ENCODE measurements at places on chromosomes 3 and 15.
A peak's percentile ranks its signal among the peaks of the same experiment; 100 is the strongest.

DNA sequence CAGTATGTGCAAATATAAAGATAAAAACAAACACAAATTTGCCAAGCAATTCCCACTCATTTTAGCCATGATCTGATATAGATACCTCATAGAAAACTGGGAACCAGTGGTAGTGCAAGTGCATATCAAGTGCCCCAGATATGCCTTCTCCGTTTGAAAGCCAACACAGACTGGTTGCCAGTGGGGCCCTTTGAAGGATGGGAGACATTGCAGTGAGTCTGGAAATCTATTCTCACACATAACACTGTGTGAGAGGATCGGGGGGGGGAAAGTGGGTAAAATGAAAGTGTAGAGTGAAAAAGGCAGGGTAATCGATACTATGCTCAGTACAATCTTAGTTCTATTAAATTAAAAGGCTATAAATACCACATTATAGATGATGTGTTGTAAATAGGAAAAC lies 83.0 kb downstream of the CBLB start:
- no peak overlapping the region for H3K27ac ChIP-seq
- DNase-seq = no peak
- H3K4me1 ChIP-seq = peaks cover 24% of the 10 kb centered on the region
- no peaks in the 10 kb centered on the region for H3K27me3 ChIP-seq
- peaks cover 4% of the 10 kb centered on the region for H3K36me3 ChIP-seq

DNA sequence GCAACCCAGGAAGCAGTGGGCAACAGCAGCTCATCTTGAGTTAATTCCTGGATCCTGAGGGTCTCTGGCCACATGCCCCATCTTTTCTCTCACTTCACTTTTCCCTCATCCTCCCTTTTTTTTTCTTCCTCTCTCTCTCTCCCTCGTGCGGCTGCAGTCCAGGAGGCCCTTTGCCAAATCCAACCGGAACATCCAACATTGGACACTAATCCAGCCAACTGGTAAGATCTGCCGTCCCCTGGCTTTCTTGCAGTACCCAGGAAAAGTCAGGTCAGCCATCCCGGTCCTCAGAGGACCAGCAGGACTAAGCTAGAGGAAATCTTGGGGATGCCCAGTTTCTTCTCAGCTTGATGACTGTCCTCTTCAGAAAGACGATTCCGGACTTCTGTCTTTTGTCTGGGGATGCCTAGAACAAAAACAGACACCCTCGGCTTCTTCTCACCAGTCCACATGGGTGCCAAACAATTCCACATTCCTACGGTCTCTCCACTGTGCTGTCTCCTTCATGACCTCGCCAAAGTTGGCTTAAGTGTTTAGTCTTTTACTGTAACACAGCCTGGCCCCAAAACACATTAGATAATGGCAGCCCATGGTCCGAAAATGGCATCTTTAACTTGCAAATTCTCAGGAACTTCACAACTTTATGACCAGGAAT lies 115.6 kb downstream of the GSK3B start:
- H3K4me1 ChIP-seq = peaks cover 32% of the 10 kb centered on the region
- H3K36me3 ChIP-seq = peaks cover 37% of the 10 kb centered on the region
- DNase-seq = no peak
- no peaks in the 10 kb centered on the region for H3K27me3 ChIP-seq
- H3K27ac ChIP-seq = no peak overlapping the region

DNA sequence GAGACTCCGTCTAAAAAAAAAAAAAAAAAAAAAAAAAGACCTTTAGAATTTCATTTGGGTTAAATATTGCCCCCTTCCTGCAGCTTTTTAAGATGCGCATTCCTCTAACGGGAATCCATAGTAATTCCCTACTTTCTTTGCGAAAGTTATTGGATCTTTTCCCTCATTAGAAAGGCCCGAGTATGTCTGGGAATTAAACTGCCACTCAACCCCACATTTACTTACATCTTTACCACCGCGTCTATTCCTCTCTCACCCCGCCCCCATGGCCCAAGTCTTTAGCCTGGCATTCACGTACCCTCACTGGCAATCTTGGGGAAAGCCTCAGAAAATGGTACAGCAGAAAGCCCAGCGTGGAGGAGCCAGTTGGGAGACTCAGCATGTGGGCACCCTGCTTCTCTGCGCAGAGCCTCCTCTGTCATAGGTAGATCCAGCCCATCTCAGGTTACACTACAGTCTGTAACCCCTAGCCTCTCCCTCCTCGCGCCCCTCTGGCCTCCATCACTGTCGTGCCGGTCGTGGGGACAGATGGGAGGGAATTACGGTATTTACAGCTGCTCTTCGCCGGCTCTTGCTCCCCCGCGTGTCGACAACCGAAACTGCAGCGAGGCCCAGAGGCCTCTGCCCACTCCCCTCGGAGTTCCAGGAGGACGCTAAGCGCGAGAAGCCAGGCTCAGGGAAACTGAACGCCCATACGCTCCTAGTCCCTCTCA lies 6.4 kb upstream of the ANKDD1A start:
- DNase-seq = peak; percentile 74
- peak overlapping the region; percentile 24 for H3K27ac ChIP-seq
- peak overlapping the region; percentile 75 for H3K4me3 ChIP-seq
- H3K4me1 ChIP-seq = peaks cover 24% of the 10 kb centered on the region
- peaks cover 6% of the 10 kb centered on the region for H3K27me3 ChIP-seq

DNA sequence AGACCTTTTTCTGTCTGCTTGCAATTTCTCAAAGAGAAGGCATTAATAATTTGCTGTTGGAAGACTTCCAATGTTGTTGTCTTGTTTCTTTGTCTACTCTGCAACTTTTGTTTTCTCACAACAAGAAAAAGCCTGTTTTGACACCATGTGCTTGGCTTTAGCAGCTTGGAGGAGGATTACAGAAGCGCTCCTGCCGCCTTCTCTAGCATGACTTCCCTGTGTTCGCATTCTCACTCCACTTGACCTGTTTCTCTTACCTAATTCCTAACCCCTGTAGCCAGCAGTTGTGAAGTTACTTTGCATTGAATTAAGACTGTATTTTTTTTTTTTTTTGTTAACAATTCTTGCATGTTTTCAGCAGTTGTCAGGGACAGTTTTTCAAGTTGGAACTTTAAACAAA lies 235.3 kb upstream of the GOLIM4 start:
- H3K27ac ChIP-seq = no peak overlapping the region
- H3K27me3 ChIP-seq = no peaks in the 10 kb centered on the region
- H3K36me3 ChIP-seq = no peaks in the 10 kb centered on the region
- H3K4me1 ChIP-seq = no peaks in the 10 kb centered on the region
- H3K4me3 ChIP-seq = no peak overlapping the region
- no peak for DNase-seq

DNA sequence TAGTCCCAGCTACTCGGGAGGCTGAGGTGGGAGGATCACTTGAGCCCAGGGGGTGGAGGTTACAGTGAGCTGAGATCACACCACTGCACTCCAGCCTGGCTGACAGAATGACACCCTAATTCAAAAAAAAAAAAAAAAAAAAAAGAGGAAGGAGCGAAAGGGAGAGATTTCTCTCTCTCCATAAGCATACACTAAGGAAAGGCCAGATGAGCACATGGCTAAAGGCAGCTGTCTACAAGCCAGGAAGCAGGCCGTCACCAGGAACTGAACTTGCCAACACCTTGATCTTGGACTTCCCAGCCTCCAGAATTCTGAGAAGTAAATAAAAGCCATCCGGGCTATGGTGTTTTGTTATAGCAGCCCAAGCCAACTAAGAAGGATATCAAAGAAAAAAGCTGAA lies 7.5 kb downstream of the SRGAP3 start:
- H3K36me3 ChIP-seq = peaks cover 3% of the 10 kb centered on the region
- H3K27ac ChIP-seq = no peak overlapping the region
- DNase-seq = no peak

DNA sequence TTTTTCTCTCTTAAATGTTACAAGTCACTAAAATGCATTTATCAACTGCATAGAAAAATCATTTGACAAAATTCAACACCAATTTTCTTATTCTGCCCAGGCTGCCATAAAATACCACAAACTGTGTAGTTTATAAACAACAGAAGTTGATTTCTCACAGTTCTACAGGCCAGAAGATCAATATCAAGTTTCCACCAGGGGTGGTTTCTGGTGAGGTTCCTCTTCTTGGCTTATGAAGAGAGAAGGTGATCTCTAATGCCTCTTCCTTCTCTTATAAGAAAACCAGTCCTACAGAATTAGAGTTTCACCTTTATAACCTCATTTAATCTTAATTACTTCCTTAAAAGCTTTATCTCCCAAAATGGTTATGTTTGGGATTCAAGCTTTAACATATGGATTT lies 10.9 kb upstream of the CD200R1L start:
- H3K36me3 ChIP-seq = peaks cover 2% of the 10 kb centered on the region
- H3K4me3 ChIP-seq = peak overlapping the region; percentile 24
- peaks cover 29% of the 10 kb centered on the region for H3K4me1 ChIP-seq
- no peak for DNase-seq
- H3K27ac ChIP-seq = peak overlapping the region; percentile 35
- H3K27me3 ChIP-seq = no peaks in the 10 kb centered on the region

- no peaks in the 10 kb centered on the region for H3K27me3 ChIP-seq
- H3K36me3 ChIP-seq = peaks cover 43% of the 10 kb centered on the region
- peaks cover 55% of the 10 kb centered on the region for H3K4me1 ChIP-seq
- no peak overlapping the region for H3K4me3 ChIP-seq
These were observed 101.0 kb downstream of the OSBPL10 start for GRCh38 chr3:31880020-31880419.

DNA sequence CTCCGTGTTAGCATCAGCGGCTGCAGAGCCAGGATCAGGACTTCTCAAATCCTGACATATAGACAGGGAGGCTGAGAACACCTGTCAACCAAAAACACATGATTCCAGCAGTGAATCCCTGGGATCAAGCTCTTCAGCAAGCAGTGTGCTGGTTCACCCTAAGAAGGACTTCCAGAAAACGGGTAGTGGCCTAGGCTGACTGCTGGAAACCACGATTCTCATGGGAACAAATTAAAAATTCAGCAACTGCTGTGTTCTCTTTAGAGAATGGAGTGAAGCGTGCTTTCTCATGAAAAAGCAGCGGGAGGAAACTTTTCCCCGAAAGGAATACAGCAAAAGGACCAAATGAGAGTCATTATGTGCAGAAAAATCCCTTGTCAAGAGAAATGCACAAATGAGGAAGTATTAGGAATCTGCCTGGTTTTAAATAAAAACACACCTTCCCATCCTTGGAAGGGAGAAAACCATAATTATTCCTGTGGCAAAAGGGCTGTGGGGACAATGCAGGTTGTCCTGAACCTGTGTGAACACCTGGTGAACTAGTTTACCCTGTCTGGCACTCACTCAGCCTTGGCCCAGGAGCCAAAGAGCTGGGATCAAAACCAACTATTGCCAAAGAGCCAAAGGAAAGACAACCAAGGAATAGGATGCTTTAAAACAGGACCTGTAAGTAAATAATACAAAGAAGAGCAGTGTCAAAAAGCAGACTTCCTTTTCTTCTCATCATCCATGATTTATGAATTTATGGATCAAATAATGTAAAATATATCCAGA lies 13.4 kb downstream of the IL12A start:
- no peaks in the 10 kb centered on the region for H3K36me3 ChIP-seq
- H3K4me3 ChIP-seq = no peak overlapping the region
- no peak overlapping the region for H3K27ac ChIP-seq
- peaks cover 3% of the 10 kb centered on the region for H3K4me1 ChIP-seq
